ENCODE measurements at places on chromosomes 3 and 15.

DNA sequence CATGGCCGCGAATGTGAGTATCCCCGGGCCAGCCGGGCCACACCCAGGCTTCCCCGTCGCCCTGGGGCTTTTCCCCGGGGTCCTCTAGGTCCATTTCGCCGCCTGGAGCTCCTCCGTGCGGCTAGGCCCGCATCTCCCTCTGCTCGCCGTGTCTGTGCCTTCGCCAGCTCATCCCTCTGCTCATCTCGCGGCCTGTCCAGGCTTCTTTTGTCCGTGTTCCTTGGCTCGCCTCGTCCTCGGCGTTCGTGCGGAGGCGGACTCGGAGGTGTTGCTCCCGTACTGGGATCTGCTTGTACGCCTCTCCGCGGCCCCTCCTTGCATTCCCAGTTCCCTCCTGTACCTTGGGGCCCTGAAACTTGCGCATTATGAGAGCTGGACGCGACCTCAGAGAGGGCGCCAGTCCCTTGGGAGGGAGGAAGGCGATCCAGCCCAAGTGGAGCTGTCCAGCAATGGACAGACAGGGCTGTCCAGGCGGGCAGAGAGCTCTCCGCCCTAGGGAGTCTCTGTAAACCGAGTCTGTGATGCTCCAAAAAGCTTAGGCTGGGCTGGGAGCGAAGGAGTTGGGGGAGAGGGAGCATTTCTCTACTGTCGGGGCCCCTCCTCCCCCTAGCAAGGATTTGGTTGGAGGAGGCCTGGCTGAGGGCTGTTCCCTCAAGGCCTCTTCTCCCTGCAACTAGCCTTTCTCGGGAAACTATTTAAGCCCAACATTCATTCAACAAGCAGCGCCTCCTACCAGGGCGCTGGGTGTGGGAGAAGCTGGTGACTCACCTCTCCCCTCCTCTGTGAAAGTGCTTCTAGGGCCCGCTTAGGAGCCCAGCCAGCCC, 553 bp downstream of the TMEM43 start:
- peak; percentile 71 for DNase-seq

DNA sequence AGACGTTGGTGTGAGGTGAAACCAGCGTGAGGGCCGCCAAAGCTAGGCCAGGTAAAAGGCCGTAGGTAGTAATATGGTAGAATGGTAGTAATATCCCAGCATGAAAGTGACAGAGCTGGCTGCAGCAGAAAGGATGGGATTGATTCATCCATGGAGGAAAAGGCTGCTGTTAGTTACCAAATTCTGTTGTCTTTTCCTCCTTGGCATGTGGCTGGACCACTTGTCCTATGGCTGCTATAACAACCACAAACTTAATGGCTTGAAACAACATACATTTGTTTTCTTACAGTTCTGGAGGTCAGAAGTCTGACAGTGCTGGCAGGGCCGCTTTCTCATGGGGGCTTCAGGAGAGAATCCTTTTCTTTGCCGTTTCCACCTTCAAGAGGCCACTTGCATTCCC, 47.8 kb upstream of the CHST2 start:
- no peak for DNase-seq

DNA sequence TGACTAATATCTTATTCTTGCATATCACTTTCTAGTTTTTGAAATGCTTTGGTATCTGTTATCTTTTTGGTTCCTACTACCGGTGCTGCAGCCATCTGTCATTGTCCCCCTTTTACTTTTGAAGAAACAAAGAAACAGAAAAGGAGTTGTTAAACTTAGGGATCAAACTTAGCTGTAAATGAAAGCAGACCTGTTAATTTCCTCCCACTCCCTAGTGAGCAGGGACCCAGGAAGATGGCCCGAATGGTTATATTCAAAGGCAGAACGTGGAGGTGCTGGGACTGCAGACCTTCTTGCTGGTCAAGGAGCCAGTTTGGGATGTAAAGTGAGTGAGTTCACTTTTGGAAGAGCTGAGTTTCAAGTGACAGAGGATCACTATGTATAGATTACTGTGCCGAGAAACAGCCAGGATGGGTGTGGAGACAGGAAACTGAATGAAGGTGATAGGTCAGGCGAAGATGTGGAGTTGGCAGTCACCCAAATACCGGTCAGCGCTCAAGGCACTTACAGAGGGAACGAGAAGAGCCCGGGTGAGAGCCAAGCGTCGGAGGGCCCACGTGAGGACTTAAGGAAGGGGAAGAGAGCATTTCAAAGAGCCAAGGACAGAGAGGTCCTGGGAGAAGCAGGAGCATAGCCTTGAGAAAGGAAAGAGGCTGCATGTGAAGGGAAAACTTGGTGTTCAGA, 20.1 kb downstream of the KBTBD8 start:
- no peak for DNase-seq

GRCh38 chr3:39937315-39937714, 127.9 kb downstream of the MYRIP start:
- DNase-seq, result no peak

- no peak for DNase-seq
Observed at GRCh38 chr3:18245721-18246120, 179.4 kb downstream of the SATB1 start.

GRCh38 chr3:54691289-54691771, 236.5 kb downstream of the LRTM1 start:
- DNase-seq, result no peak

DNA sequence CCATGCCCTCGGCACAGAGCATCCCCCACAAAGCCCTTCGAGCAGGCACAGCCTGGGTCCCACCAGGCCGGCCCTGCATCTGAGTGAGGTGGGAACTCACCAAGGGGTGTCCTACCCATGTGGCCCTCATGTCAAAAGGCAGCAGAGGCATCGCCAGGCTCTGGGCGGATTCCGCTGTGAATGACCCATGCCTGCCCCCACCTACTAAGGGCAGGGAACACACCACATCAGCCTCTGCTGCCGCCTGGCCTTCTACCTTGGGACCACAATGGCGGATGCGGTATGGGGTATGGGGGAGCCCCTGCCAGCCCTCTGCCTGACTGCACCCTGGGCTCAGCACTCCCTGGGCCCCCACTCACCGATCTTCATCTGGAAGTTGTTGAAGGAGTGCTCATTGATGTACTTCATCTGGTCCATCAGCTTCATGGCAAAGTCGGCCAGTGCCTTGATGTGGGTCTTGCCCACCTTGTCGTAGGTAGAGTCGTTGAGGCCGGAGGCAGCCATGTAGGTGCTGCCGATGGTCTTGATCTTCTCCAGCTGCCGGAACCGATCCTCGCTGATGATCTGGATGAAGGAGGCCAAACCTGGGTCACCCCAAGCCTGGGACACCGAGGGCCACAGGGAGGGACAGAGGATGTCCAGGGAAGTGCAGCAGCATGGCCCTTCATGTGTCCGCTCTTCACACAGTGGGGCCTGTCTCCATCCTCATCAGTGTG, 87.8 kb downstream of the SEC22A start:
- no peak for DNase-seq

Measured in activated CD8-positive, alpha-beta memory T cell treated with anti-CD3 and anti-CD28 coated beads, Interleukin-2, amount 50 U/mL, for 4 hours (primary cell).